Epithelial cell of proximal tubule (primary cell): ENCODE measurements at places on chromosomes 11 and 22. TPM values are rescaled to one million over a fixed set of nuclear protein-coding genes. Genes with fewer than 3 reads are reported as not detected.

The OR2D2 gene
- total RNA-seq: 0.35 TPM in 1 of 2 replicates, not detected in the other

The RAPSN gene
- total RNA-seq: not detected in 2 replicates

The SAA2 gene
- total RNA-seq: 15.2 and 63.5 TPM in 2 replicates

The SNX32 gene
- total RNA-seq: 2.1 TPM in 1 of 2 replicates, not detected in the other

- DNase-seq: peak; percentile 10
Observed at GRCh38 chr22:19691721-19692341, 22.5 kb upstream of the SEPTIN5 start.

DNA sequence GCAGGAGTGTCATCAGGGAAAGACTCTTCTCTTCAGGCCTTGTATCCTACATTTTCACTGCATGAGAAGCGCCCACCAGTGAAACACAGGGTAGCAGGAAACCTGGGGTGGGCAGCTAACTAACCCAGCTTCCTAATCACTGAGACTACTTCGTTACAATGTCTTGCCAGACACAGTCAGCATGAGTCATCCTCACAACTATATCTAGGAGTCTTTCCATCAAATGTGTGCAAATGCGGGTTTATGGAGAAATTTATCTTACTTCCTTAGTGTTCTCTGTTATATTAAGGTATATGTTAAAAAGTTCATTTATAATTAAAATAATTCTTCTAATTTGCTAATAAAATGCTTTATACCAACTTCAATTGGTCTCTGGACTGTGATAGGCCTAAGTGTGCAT is 79.9 kb upstream of the RAB1B start:
- DNase-seq: no peak

GRCh38 chr11:3353066-3353465 is 25.9 kb downstream of the ZNF195 start:
- no peak for DNase-seq

DNA sequence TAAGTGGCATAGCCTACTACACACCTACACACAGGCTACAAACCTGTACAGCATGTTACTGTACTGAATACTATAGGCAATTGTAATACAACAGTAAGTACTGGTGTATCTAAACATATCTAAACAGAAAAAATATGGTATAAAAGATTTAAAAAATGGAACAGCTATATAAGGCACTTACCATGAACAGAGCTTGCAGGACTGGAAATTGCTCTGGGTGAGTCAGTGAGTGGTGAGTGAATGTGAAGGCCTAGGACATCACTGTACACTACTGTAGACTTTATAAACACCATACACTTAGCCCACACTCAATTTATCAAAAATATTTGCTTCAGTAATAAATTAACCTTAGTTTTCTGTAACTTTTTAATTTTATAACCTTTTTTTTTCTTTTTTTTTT is 24.7 kb downstream of the PAMR1 start:
- DNase-seq: no peak

DNA sequence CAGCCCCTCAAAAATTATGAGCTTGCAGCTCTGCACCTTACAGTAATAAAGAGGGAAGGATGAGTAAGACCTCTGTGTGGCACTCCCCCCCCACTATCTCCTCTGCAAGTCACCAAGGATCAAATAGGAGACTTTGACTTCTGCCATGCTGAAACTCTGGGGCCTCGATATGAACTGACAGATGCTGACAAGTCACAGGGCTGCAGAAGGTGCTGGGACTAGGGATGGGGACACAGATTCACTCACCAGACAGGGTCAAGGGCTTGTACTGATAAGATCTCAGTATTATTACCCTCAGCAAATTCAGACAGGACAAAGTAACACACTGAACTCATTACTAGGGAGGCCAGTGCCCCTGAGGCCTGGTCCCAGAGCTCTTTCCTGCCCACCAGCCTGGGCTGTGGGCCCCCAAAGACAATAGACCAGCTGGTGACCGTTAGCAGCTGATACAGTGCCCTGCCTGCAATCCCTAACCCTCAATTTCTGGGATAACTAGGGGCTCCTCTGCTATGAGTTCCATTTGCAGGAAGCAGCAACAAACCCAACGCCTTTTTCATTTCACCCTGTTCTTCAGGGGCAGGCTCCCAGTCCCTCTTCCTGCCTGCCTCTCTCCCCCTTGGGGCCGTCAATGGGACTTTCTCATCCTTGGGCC is 20.1 kb downstream of the TMPRSS13 start:
- no peak for DNase-seq

- no peak for DNase-seq
Observed at GRCh38 chr22:46896568-46897245, 134.3 kb downstream of the TBC1D22A start.

DNA sequence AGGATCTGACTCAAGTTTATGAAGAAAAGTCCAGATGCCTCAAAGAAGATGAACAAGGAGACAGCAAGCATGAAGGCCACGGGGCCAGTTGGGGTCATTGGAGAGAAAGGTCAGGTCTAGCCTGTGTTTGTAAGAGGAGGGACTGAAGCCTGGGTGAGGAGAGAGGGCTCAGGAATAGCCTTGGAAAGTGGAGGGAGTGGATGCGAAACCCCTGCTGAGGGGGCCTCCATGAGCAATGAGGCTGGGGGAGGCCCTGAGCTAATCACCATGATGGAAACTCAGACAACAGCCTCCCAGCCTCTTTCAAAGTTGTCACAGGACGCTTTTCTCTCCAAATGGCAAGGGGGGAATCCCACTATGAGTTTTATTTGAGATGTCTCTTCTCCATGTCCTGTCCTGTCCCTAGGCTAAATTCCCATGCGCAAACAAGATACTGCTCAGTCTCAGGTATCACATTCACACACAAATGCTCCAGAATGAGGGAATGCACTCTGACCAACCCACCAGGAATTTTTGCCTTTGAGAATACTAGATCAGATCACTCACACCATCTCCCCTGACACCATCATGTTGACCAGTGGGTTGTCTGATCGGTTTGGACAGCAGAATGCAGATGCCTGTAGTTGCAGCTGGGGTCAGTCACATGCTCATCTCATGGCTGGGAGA is 51.3 kb upstream of the TOP3B start:
- no peak for DNase-seq
